ENCODE measurements at places on chromosomes 1 and 21.
A peak's percentile ranks its signal among the peaks of the same experiment; 100 is the strongest.

GRCh38 chr1:46133781-46134350 is 1.4 kb upstream of the PIK3R3 start:
- peaks cover 38% of the 10 kb centered on the region for H3K4me1 ChIP-seq
- DNase-seq, result no peak
- H3K27ac ChIP-seq, result no peak overlapping the region
- peaks cover 2% of the 10 kb centered on the region for H3K27me3 ChIP-seq
- peak overlapping the region; percentile 74 for H3K4me3 ChIP-seq
- H3K36me3 ChIP-seq, result no peaks in the 10 kb centered on the region

DNA sequence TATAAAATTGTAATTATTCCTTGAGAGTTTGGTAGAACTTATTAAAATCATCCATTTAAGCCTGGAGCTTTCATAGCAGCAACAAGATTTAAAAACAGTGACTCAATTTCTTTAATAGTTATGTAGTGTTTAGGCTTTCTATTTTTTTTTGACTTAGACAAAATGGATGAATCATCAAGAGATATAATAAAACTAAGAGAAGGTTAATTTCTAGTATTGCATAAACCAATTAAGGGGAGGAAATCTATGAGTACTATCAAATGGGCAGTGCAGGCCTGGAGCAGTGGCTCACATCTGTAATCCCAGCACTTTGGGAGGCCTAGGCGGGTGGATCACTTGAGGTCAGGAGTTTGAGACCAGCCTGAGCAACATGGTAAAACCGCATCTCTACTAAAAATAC is 416.3 kb upstream of the USP24 start:
- H3K27me3 ChIP-seq, result no peaks in the 10 kb centered on the region
- no peaks in the 10 kb centered on the region for H3K4me1 ChIP-seq
- no peak for DNase-seq
- H3K27ac ChIP-seq, result no peak overlapping the region

GRCh38 chr1:35222322-35223083 is 29.6 kb upstream of the SFPQ start:
- H3K4me1 ChIP-seq, result no peaks in the 10 kb centered on the region
- H3K4me3 ChIP-seq, result no peak overlapping the region
- no peak for DNase-seq
- H3K36me3 ChIP-seq, result no peaks in the 10 kb centered on the region
- H3K27me3 ChIP-seq, result no peaks in the 10 kb centered on the region

- no peaks in the 10 kb centered on the region for H3K27me3 ChIP-seq
- no peak for DNase-seq
- H3K36me3 ChIP-seq, result no peaks in the 10 kb centered on the region
- no peak overlapping the region for H3K27ac ChIP-seq
- H3K4me3 ChIP-seq, result no peak overlapping the region
- H3K4me1 ChIP-seq, result no peaks in the 10 kb centered on the region
Observed at GRCh38 chr1:108072212-108072611, 107.2 kb upstream of the VAV3 start.

- no peak overlapping the region for H3K4me3 ChIP-seq
- H3K27me3 ChIP-seq, result 0 out of 3 replicates have a peak, but pooled peaks cover 6% of the 10 kb centered on the region
- no peak overlapping the region for H3K27ac ChIP-seq
- H3K36me3 ChIP-seq, result no peaks in the 10 kb centered on the region
Observed at GRCh38 chr1:29390075-29390474, 153.8 kb downstream of the PTPRU start.

- DNase-seq, result peak; percentile 60
- no peak overlapping the region for H3K27ac ChIP-seq
- H3K4me1 ChIP-seq, result peaks cover 13% of the 10 kb centered on the region
Observed at GRCh38 chr1:115545791-115546733, 95.7 kb upstream of the VANGL1 start.

DNA sequence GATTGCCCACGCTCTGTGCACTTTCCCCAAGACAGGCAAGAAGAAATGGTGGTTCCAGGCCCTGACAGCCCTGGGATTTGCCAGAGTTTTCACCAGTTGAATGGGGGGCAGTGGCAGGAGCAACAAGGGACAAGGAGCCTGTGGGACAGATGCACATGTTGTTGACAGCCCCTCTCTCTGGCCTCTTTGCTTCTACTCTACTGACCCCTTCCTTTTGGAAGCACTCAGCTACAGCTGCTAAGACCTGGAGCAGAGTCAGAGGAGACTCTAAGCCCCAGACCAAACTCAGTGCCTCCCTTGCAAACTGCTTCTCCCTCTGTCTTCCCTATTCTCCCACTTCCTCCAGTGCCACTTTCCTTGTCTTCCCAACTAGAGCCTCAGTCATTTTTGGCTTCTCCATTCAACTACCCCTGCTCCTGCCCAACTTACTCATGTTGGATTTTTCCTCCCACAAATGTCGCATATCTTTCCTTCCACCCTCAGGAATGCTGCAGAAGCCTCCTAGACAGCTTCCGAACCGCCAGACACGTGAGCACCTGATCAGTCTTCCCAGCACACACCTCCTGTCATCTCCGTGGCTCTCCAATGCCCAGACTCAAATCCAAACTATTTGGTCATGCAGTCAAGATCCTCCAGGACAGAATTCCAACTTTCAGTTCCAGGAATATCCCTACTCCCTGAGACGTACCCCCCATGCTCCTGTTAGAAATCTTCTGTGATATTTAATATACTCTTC is 9.1 kb downstream of the INKA2 start:
- no peak for DNase-seq
- H3K4me1 ChIP-seq, result peaks cover 64% of the 10 kb centered on the region
- no peak overlapping the region for H3K4me3 ChIP-seq
- H3K27me3 ChIP-seq, result no peaks in the 10 kb centered on the region
- H3K27ac ChIP-seq, result no peak overlapping the region
- no peaks in the 10 kb centered on the region for H3K36me3 ChIP-seq

GRCh38 chr1:109508001-109508872 is 1.3 kb downstream of the AMIGO1 start:
- no peaks in the 10 kb centered on the region for H3K27me3 ChIP-seq
- no peaks in the 10 kb centered on the region for H3K36me3 ChIP-seq
- H3K27ac ChIP-seq, result no peak overlapping the region
- H3K4me3 ChIP-seq, result no peak overlapping the region
- peaks cover 17% of the 10 kb centered on the region for H3K4me1 ChIP-seq
